ENCODE measurements at places on chromosomes 7 and 10.

- DNase-seq: no peak
These were observed 102.4 kb upstream of the LYZL2 start for GRCh38 chr10:30731963-30732362.

- no peak for DNase-seq
These were observed 346.6 kb upstream of the KLF6 start for GRCh38 chr10:4131407-4132215.

GRCh38 chr10:132958883-132959558 is 16.7 kb upstream of the CFAP46 start:
- DNase-seq: no peak

- no peak for DNase-seq
These were observed 173.4 kb downstream of the IMMP2L start for GRCh38 chr7:111388912-111389311.

- no peak for DNase-seq
These were observed 510 bp downstream of the ZSWIM8 start for GRCh38 chr10:73785721-73786511.

GRCh38 chr7:43876976-43877745 is 7.8 kb upstream of the MRPS24 start:
- DNase-seq: no peak

- no peak for DNase-seq
These were observed 151.3 kb downstream of the GALNT11 start for GRCh38 chr7:152176797-152177196.

- DNase-seq: no peak
These were observed 87.3 kb upstream of the STK17A start for GRCh38 chr7:43495572-43495971.

DNA sequence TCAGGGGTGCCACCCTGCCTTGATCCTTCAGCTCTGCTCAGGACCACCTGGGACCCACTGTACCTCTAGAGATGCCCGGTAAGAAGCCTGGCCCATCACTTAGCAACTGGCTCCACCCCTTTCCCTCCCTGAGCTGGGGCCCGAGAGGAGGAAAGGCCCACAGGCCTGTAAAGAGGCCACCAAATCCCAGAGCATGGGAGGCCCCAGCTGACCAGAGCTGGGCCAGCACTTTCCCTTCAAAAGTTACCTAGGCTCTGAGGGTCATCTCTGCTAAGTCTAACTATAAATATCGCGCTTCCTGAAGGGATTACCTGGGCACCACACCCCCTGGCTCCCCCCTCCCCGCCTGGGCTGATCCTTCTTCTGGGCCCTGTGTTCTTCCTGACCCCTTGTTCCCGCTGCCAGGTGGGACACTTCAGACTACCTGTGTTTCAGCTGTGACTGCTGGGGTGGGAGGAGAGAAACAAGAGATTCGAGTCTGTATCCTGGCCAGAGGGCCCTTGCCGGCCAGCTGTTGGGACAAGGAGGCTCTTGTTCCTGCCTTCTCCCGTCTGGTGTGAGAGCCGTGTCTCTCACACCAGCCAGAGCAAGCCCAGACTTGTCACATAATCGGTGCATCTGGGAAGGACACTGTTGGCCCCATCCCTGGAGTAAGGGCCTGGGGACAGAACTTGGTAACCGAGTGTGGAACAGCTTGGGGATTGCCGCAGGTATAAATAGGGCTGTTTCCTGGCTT is 22.8 kb upstream of the ANKRD2 start:
- DNase-seq: no peak

- no peak for DNase-seq
These were observed 90.6 kb upstream of the PDCD4 start for GRCh38 chr10:110781139-110781538.

GRCh38 chr10:114261076-114261475 is 22.0 kb downstream of the VWA2 start:
- DNase-seq: no peak

- no peak for DNase-seq
These were observed 176.1 kb upstream of the PHYHIPL start for GRCh38 chr10:59000162-59000825.

DNA sequence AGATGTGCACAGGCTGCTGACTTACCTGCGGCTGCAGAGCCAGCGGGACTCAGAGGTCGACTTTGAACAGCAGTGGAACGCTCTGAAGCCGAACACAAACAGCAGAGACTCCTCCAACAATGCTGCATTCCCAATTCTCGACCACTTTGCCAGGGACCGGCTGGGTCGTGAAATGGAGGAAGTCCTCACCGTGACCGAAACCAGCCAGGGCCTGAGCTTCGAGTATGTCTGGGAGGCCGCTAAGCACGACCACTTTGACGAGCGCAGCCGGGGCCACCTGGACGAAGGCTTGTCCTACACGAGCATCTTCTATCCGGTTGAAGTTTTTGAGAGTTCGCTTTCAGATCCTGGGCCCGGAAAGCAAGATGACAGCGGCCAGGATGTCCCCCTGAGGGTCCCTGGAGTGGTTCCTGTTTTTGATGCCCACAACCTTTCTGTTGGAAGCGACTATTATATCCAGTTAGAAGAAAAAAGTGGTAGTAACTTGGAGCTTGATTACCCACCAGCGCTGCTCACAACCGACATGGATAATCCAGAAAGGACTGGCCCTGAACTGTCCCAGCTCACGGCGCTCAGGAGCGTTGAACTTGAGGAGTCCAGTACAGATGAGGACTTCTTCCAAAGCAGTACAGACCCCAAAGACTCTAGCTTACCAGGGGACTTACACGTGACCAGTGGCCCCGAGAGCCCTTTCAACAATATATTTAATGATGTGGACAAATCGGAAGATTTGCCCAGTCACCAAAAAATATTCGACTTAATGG is 19.4 kb upstream of the BHLHA15 start:
- DNase-seq: no peak
